Naive thymus-derived CD4-positive, alpha-beta T cell (primary cell): ENCODE measurements at places on chromosomes 3 and 15. TPM values are rescaled to one million over a fixed set of nuclear protein-coding genes. Genes with fewer than 3 reads are reported as not detected.

GRCh38 chr3:122000936-122001605 lies 21.0 kb downstream of the ILDR1 start:
- DNase-seq = no peak

SCN11A gene
- 0.32 TPM for total RNA-seq

CCDC39 gene
- not detected in 2 replicates for total RNA-seq

SPTSSB gene
- total RNA-seq = 1.6 TPM

- DNase-seq = no peak
Observed at GRCh38 chr3:171213178-171213577, 186.7 kb upstream of the SLC2A2 start.

GRCh38 chr15:60057554-60057953 lies 53.4 kb downstream of the FOXB1 start:
- no peak for DNase-seq

TICRR gene
- total RNA-seq = 0.19 TPM

GRCh38 chr3:31105011-31105410 lies 210.6 kb upstream of the GADL1 start:
- no peak for DNase-seq

- DNase-seq = no peak
Observed at GRCh38 chr3:53571264-53571663, 76.9 kb downstream of the CACNA1D start.

HRH1 gene
- not detected for total RNA-seq

- peak; percentile 98 for DNase-seq
Observed at GRCh38 chr3:47475570-47476329, at the start of gene SCAP. Gene SCAP, minus strand, starts transcription at chr3:47475941. Its CDS starts 32,948 bp downstream, at chr3:47442993.

DNA sequence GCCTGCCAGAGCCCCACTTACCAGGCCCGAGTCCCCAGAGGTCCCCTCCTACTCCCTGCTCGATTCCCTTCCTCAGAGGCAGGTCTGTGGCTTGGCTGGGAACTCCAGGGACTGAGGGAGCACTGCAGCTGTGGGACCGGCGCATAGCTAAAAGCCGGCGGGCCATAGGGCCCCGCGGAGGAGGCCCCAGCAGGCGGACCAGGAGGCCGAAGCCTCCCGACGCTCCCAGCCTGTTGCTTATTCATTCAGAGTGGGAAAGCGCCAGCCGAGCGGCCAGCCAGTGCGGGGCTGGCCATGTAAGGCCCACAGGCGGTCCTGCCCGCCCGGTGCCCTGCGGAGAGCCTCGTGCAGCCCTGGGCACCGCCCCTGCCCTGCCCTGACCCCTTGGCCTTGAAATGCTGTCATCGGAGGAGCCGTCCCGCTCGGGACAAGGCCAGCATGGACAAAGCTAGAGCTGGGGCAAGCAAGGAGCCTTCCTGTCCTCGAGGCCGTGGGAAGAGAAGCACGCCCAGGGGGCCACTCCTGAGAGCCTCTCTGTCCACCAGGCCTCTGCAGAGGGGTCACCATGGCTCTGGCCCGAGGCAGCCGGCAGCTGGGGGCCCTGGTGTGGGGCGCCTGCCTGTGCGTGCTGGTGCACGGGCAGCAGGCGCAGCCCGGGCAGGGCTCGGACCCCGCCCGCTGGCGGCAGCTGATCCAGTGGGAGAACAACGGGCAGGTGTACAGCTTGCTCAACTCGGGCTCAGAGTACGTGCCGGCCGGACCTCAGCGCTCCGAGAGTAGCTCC lies at the start of gene LOXL1:
TSS of gene LOXL1 (plus strand) at position 244 of the 784 bp plus-strand sequence. CDS start at position 566, 322 bp downstream.
- peak; percentile 3 for DNase-seq

DNA sequence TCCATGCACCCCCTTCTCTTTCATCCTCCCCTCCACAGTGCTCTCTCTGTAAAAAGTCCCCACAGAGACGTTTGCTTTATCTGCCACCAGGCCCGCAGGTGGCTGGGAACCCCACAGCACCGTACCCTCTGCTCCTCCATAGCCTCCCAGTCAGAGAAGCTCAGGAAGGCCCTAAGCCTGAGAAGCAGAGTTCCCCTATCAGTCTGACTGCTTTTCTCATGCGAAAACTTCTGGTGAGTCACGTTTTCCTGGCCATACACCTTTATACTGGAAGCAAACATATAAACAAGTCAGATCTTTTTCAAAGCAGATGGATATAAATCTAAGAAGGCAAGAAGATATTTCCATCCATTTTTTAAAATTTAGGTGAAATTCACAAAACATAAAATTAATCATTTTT lies 51.5 kb upstream of the MEF2A start:
- no peak for DNase-seq

DNA sequence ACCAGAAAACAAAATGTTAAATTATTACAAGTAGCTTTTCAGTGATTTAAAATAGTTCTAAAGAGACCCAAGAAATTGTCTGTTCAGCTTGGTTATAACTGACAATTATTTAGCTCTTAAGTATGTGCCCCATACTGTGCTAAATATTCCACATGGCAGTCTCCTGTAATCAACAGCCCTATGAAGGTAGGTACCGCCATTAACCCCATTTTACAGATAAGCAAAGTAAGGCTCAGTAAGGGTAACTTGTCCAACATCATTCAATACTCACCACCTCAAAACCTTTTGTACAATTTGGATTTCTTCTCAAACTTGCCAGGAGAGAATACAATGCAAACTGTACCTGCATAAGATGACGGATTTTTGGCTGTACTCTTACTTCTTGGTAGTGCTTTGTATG lies 33.9 kb downstream of the ADPGK start:
- no peak for DNase-seq

- DNase-seq = peak; percentile 54
Observed at GRCh38 chr3:101542957-101543356, 18.7 kb upstream of the TRMT10C start.

GRCh38 chr3:78969483-78969882 lies 798.3 kb downstream of the ROBO1 start:
- DNase-seq = no peak

ARPP21 gene
- total RNA-seq = not detected in 2 replicates

DNA sequence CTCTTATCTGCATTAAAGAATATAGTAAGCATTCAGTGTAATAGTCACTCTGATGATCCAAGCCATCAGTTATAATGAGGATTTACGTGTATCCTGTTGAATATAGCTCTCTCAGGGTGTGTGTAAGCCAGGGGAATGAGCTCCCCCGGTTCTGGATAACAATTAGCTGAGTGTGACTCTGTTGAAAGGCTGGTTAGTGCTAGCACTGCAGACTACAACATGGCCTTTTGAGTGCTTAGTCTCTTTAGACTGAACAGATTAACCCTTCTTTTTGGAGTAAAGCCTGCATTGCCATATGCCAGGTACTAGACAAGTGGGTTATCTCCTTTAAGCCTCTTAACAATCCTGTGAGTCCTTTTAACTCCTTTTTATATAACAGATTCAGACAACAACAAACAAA lies 119.5 kb downstream of the TMEM108 start:
- DNase-seq = no peak

PIF1 gene
- total RNA-seq = not detected

BBX gene
- 42.8 and 44.3 TPM in 2 replicates for total RNA-seq

TRPM7 gene
- 62.3 TPM for total RNA-seq

DNA sequence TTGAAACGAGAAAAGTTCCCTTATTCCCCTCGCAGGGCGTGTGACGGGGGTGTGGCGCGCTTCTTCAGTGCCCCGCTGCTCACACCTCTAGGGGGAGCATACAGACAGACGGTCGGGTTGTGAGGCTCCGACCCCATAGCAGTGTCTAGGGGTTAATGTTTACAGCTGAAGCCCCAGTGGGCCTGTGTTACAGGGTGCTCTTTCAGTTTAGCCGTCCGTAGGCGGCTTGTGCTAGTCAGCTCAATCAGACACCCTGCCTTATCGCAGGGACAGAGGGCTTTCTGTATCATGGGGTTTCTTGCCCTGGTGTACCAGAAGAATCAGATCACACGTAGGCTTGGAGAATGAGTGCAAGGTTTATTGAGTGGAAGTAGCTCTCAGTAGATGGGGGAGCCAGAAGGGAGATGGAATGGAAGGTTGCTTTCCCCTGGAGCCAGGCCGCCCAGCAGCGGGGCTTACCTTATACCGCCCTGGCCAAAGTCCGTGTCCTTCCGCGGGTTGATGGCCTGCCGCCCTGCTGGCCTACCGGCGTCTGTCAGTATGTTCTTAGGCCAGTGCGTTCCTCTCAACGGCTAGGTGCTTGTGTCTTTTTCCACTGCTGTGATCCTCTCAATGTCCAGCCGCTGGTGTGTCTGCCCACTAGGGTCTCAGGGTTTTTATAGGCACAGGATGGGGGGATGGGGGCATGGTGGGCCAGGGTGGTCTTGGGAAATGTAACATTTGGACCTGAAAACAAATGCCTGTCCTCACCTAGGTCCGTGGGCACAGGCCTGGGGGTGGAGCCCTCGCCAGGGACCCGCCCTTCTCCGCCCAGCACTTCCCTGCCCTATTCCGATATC lies 32.2 kb upstream of the ACP3 start:
- no peak for DNase-seq

DNA sequence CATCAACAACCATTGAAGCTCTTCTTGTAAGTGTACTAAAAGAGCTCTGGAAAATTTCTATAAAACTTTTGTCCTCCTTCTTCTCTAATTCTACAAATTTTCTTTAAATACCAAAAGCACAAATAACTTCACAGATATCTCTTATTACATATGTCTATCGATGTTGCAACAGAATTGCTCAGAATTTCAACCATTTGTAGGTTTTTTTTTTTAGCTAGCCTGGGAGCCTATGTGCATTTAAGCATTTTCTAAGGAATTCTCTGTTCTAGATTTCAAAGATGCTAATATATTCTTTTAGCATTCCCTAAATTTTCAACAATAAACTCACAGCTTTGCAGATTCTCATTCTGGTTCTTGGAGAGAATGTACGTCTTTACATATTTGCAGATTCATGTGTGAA lies 774.3 kb upstream of the NR2F2 start:
- DNase-seq = no peak

ZNF619 gene
- total RNA-seq = 5.0 TPM

- DNase-seq = peak; percentile 25
Observed at GRCh38 chr3:177144922-177145321, 52.4 kb downstream of the TBL1XR1 start.

- no peak for DNase-seq
Observed at GRCh38 chr3:128080323-128081080, 28.3 kb downstream of the SEC61A1 start.

DNA sequence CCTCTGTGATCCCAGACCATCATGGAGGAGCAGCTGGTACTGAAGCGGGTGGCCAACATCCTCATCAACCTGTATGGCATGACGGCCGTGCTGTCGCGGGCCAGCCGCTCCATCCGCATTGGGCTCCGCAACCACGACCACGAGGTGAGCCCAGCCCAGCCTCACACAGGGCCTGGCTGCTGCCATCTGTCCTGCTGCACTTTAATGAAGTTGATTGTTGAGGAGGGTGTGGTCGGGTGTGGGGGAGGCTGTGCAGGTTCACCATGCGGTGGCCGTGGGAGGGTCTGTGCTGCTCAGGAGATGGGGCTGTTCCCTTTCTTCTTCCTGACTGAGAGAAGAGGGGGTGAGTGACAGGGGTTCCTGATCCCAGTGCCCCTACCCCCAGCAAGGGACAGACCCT lies 30.6 kb downstream of the ACAD9 start:
- no peak for DNase-seq

DALRD3 gene
- total RNA-seq = 24.4 TPM
